Stimulated activated CD8-positive, alpha-beta memory T cell treated with anti-CD3 and anti-CD28 coated beads, Interleukin-4, amount 100 ng/mL, for 1 hour (primary cell): ENCODE measurements at places on chromosomes 5 and 9.

DNA sequence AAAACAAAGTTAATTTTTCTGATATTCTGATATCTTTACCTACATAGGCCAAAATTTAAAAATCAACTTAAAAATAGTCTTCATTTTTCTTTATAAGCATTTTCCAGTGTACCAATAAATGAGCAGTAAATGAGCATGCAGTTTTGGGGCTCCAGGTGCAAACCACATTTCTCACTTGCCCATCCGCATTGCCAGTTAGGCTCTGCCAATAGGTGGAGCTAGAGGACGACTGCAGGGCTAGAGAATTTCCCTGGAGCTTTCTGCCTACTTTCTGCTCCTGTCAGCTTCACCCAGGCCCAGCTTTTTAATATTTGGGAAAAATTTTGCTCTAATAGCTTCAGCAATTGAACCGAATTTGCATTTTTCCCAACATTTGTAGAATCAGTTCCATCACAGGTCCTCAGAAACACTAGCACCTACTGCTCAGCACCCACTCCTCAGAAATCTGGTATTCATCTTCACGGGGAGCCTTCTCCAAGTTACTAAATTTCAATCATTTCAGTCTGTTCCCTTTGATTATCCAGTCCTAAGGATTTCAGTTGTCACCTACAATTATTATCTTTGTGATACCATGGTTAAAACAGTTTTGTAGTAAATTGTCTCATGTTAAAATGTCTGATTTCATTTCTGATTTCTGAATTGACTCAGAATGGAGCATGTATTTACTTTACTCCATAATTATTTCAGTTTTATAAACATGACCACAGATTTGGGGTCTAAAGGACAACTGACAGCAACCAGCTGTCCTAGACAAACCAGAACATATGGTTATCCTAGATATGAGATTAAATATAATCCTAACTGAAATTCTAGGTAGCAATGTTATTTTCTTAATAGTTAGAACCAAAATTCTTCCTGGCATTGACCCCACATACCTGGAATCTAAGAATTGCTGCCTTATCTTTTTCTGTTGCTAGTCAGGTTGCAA lies 104.6 kb upstream of the FAM174A start:
- no peak for DNase-seq

- DNase-seq = no peak
Observed at GRCh38 chr5:61816585-61817450, 484.8 kb downstream of the ZSWIM6 start.

DNA sequence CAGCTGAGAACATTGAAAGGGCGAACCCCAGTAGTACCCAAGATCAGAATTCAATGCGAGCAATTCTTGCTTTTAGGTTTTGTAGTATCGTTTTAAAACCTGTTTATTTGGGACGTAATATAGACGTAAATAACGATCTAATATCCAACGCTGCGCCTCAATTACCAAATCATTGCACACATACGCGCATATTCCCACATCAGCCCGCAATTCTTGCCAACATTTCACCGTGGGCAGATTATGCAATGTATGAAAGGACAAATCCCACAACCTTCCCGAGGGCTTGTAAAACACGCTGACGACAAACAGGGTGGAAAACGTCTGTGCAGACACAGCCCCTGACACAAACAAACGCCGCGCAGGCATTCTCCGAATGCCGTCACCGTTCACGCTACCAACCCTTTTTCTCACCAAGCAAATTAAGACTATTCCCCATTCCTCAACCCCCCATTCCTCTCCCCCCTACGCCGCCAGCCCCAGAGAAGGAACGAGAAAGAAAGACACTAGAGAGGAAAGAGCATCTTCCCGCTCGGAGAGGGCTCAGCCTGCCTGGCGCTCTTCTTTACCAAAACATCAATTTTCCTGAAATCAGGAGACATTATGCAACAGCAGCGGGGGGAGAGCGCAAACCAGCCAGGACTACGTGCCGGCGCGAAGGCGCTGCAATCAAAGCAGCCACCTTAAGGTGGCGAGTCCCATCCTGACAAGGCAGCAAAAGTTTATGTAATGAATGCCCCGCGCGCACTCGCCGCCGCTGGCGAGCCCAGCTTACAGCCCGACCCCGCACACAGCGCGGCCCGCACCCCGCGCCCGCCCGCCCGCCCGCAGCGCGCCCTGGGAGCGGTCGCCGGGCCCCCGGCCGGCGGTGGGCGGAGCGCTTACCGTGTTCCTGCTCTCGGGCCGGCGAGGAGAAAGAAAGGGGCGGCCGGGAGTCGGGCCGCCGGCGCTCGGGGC lies 597 bp downstream of the NFIL3 start:
- DNase-seq = no peak

DNA sequence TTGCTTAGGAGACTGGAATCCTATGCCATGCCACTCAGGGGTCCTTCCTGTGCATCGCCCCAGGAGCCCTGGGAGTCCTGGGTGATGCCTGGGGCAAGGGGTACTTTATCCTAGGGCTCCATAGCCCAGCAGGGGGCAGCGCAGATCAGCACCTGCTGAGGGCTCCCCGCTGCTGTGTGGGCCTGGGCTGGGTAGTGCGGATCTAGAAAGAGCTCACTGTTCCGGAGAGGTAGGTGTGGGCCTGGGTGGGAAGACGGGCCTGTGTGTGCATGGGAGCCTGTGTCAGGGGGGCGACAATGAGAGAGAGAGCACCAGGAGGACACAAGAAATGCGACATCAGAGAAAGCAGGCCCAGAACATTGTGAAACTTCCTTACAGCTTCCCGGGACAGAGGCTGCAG lies 11.4 kb upstream of the DAB2IP start:
- DNase-seq = no peak

DNA sequence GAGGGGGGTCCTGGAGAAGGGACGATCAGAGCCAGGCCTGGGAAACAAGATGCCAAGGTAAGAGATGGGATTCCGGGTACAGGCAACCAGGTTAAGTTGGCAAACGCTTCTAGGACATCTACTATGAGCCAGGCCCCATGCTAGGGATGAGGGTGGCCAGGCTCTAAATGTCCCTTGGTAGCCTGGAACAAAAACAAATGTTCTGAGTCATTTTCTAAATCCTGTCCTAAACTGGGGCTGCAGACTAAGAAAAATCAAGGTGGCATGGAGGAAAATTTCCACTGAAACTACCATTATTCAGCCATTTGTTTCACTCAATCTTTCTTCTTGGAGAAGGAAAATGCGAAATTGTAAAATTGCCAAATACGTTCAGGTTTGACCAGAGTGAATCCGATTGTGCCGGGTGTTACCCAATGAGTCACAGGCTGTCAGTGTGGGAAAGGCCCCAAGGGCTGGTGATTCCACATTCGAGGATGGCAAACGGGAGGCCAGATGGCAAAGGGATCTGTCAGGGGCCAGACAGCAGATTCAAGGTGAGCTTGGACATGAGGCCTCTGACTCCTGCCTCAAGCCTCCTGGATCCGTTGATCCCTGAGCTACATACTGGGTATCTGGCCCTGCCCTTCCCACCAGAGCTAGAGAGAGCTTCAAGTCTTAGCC lies 57.6 kb downstream of the PAX5 start:
- DNase-seq = no peak

DNA sequence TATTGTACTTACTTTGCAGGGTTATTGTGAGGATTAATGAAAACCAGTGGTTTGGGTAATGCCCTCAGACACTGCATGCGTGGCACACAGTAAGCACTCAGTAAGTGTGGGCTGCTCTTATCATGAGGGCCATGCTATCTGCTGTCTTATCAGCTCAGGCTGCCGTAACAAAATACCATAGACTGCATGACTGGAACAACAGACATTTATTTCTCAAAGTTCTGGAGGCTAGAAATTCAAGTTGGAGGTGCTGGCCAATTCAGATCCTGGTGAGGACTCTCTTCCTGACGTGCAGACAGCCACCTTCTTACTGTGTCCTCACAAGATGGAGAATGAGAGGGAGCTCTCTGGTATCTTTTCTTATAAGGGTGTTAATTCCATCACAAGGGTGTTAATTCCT lies 23.9 kb upstream of the SH3PXD2B start:
- no peak for DNase-seq

DNA sequence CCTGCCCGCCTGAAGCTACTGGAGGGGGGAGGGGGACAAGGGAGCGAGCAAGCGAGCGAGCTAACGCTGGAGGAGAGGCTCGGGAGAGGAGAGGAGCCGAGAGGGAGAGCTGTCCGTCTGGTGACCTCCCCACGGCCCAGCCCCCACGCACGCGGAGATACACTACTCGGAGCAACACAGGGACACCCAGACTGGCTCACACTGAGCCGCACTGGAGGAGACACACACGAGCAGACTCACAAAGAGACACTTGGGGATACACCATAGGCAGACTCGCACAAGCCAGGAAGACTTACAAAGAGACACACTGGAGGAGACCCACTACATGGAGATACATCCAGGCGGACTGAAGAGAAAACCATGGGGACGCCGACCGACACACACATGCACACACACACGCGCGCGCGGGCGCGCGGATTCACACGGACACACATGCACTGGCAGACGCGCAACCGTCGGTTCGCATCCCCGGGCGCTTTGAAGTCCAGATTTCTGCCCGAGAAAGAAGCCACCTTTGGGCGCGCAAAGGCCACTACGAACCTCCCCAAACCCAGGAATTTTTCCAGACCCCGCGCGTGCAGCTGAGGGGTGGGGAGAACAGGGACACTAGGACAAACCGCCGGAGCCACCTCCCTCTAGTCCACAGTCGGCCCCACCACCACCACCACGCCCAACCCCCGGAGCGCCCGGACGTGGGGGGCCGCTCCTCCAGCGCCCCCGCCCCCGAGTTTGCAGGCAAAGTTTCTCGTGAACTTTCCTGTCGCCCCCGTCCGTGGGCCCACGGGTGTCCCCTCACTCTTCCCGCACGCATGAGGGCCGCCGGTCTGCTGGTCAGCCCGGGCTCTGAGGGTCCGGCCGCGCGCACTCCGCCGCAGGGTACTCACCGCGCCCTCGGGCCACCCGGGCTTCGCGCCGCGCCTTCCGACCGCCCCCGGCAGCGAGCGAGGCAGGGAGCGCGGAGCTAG lies 571 bp downstream of the CNTFR start:
- DNase-seq = no peak

DNA sequence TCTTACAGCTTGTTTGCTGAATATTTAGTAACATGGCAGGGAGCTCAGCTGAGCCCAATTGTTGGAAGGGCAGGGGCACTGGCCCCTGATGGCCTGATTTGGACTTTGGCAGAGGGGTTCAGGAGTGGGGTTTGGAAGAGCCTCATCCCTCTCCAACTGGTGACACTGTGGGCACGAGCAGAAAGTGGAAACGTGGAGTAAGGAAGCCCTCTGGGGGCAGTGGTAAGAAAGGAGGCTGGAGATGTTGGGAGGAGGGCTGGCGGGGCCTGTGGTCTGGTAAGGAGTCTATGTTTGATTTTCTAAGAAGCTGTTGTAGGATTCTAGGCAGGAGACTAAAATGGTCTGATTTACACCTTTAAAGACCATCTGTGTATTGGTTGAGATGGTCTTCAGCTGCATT lies 208.9 kb downstream of the HSPA4 start:
- no peak for DNase-seq

DNA sequence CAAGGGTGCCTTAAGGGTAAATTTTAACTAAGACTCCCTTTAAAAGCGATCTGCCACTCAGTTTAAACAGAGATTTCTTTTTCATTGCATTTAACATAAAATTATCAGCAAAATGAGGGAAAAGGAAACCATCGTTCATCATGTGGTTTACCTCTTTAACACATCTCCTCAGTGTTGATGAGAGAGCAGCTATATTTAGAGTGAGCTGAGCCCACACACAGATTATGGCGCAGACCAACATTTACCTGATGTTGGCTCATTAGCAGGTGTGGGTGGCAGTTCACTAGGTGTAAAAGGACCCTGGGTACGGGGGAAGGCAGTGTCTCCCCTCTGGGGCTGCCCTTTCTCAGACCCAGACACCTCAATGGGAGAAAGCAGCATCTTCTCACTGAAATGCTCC lies 149.8 kb downstream of the ENTREP1 start:
- DNase-seq = no peak

DNA sequence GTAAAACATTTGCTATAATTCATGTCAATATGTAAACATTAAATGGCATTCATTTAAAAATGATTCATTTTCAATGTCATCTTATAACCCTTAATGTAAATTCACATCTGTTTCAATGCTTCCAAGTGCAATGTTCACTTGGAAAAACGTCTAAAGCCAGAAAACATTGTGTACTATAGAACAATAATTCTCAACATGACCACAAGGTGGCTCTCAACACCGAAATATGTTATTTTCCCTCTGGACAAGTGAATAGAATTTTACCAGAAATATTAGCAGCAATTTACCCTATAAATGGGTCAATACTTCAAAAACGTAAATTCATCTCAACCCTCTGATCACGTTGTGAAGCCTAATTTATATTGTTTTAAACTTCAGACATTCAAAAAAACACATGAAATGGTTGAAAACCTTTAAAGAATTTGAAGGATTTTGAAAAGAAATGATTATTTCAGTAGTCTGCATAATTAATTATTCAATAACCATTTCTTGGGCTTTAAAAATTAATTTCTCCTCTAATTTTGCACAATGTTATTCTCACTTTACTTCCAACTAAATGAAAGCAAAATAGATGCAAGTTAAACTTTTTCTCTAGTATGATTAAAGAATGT lies 11.0 kb downstream of the CDH10 start:
- no peak for DNase-seq

DNA sequence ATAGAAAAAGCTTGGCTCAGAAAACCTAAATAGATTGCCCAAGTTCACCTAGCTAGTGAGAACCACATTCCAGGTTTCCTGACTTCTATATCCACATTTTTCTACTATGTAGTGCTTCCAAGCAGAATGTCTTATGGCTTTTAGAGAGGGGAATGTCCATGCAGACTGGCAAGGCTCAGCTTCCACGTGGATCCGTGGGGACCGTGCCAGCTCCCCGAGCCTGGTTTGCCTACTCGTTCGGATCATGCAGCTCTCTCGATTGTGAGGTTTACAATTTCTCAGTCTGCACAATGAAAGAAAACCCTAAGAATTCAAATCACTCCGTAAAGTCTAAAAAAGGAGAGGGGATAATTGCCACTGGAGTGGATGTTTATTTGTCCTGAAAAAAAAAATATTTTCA lies 256.5 kb upstream of the NR4A3 start:
- DNase-seq = no peak

- DNase-seq = no peak
Observed at GRCh38 chr5:115458003-115458409, 86.6 kb downstream of the FEM1C start.

DNA sequence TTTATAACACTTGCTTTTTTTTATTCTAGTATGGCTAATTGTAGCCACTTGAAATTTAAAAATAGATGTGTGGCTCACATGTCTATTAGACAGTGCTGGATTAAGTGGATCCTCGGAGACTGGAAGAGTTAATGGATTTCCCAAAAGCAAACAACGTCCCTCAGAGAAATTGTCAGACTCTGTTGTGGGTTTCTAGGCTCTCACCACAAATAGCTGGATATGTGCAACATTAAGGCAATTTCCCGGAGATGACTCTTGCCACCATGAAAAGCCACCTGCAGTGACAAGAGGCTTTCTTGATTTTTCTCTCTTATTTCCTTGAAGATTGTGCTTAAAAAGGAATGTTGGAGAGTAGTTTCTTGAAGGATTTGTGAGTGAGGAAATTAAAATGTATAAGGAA lies 43.2 kb downstream of the TMEM167A start:
- no peak for DNase-seq

DNA sequence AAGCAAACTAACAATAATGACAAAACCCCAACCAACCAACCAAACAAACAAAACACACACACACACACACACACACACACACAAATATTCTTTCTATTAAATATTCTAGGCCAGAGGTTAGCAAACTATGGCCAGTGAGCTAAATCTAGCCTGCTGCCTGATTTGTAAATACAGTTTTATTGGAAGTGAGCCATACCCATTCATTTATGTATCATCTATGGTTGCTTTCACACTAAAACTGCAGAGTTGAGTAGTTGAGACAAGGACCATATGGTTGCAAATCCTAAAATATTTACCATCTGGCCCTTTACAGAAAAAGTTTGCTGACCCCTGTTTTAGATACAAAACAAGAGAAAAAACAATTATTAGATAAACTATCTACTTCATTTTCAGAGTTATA lies 620.5 kb upstream of the SEMA6A start:
- DNase-seq = no peak
